ENCODE measurements at places on chromosomes 2 and 18.

GRCh38 chr2:158189526-158189925 lies 87.8 kb downstream of the UPP2 start:
- DNase-seq: no peak

DNA sequence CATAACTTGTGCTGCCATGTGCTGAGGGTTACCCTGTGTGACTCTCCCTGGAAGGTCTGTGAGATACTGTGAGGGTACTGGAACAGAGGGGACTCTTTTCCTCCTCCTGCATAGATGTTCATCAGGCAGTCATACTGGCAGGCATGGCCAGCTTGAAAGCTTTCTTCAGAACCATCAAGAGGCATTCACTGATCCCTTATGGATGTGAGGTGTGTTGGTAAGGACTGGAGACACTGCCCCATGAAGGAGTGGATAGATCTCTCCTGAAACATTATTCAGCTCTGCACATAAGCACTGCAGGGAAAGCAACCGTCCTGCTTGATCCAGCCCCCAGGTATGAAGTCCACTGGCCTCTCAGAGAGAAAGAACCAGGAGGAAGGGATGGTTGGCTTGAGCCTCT lies 176.6 kb upstream of the ARL4C start:
- no peak for DNase-seq

DNA sequence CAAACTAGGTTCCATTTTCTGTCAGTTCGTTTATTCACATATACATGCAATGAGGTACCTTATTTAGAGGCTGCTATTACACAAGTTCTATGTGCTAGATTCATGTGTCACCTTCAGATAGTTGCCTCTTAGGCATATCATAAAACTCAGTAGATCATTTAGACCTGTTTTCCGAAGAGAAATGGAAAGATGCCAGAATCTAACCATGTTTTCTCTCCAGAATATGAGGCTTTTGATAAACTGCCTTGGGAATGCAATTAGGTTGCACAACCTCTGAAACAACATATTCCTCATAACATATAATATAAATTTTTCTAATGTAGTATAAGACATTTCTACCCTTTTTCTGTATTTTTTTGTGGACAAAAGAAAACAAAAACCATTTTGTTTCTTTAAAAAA lies 108.1 kb downstream of the PRPF40A start:
- no peak for DNase-seq

DNA sequence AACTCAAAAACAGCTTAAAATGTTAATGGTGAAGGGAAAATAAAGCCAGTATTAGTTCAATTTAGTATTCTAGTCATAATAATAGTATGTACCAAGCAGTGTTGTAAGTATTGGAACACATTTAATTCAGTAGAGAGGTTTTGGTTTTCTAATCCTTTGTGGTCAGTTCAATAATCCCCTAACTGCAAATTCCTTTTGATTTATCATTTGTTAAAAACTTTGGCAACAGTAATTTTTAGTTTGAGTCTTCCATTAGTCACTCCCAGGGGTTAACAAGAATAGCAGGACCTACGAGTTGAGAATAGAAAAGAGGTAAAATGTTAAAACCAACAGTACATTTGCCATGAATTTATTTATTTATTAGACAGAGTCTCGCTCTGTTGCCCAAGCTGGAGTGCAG lies 10.7 kb downstream of the MRPL44 start:
- DNase-seq: no peak

DNA sequence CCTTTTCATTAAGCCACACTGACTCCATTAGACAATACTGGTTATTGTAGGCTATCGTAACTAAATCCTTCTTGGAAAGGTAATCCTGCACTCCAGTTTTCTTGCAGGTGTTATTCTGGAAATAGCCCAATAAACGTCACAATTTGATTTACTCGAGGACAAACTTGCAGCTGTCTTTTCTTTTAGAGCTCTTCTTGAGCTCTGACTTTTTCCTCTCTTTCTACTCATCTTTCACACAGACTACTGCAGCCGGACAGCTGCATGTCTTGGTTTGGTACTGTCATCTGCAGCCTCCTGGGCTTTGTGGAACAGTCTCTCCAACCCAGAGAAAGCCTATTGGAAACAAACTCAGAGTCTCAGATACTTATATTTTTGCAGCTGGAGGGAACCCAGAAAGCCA lies 23.0 kb upstream of the MSGN1 start:
- no peak for DNase-seq

GRCh38 chr2:605674-606608 lies 71.3 kb downstream of the TMEM18 start:
- no peak for DNase-seq

DNA sequence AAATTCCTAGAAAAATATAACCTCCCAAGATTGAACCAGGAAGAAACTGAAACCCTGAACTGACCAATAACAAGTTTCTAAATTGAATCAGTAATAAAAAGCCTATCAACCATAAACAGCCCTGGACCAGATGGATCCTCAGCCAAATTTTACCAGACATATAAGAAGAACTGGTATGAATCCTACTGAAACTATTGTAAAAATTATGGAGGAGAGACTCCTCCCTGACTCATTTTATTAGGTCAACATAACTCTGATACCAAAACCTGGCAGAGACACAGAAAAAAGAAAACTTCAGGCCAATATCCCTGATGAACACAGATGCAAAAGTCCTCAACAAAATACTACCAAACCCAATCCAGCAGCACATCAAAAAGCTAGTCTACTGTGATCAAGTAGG lies 11.3 kb downstream of the NT5C1B start:
- DNase-seq: no peak

DNA sequence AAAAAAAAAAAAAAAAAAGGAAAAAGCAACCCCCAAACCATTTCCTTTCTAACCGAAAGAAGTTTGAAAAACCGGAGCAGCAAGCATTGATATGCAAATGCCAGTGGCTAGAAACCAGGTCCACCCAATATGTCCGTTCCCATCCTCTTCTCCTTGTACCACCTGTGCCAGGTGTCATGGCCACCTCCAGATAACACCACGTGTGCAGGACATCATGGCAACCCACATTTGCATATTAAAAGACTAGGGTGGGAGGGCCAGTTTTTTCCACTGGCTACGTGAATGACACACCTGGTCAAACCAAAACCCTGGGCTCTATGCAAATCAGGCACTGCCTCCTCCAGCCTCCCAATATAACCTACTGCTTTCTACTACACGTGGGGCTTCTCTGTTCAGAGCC lies 303.3 kb upstream of the GULP1 start:
- no peak for DNase-seq

DNA sequence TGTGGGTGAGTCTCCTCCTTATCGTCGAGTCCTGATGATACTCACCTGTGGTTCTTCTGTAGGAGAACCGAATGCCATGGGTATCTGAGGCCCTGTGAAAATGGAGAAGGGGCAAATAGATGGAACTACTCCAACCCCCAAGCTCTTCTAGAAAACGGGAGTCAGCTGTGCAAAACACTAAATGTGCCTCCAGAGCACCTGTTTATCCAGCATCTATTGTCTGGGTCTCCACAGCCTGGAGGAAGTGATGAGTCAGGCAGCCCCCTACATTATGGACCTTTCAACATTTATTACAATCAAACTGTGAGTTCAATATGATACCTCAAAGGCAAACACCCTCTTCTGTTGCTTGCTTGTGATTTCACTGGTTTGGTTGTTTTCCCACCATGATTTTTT lies 9.8 kb upstream of the LRRFIP1 start:
- DNase-seq: no peak

DNA sequence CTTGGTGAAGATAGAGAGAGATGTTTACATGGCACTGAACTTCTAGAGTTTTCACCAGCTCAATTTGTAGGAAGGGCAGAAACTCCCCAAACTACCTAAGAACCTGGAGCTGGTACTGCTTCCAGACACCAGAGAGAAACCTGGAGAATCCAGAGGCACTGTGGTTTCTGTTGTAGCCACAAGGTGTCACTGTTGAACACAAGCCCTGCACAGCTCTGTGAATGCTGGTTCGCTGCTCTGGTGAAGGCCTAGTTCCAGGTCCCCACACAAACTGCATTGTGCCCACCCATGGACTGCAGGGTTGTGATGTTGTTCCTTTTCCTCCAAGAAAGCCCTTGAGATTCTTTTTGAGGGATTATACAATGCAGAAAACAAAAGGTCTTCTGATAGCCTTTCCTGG lies 150.5 kb upstream of the HS6ST1 start:
- DNase-seq: no peak

GRCh38 chr2:159786938-159787337 lies 11.1 kb downstream of the CD302 start:
- no peak for DNase-seq

DNA sequence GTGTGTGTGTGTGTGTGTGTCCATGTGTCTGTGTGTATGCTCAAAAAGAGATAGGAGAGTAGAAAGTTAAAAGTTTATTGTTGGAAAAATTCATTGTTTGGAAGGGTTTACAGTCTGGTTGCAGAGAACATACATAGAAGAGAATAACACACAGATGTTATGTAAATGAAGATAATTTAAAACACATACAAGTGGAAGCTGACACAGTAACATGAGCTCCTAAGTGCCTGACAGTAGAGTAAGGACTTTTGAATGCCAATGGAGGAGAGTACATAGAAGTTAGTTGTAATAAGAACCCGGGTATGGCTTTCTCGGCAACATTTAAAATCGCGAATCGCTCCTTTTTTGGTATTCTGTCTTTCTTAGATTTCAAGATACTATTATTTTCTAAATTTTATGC lies 137.0 kb upstream of the FANCL start:
- DNase-seq: no peak

DNA sequence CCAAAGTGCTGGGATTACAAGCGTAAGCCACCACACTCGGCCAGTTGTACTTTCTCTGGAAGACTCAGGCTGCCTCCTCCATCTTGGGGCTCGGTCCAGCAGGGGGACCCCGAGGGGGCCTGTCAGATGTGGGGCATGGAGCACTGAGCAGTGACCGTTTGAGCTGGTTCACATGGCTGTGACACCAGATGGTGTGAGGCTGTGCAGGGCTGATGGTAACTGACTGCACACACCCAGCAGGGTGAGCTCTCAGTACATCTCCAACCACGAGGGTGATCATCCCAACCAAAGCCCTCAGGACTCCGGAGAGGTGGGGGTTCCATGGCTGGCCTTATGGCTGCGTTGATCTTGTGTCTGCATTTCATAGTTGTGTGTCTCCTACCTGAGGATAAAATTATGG lies 63.4 kb downstream of the FAM168B start:
- no peak for DNase-seq

- DNase-seq: no peak
Observed at GRCh38 chr2:218406949-218407618, 7.4 kb downstream of the CTDSP1 start.

DNA sequence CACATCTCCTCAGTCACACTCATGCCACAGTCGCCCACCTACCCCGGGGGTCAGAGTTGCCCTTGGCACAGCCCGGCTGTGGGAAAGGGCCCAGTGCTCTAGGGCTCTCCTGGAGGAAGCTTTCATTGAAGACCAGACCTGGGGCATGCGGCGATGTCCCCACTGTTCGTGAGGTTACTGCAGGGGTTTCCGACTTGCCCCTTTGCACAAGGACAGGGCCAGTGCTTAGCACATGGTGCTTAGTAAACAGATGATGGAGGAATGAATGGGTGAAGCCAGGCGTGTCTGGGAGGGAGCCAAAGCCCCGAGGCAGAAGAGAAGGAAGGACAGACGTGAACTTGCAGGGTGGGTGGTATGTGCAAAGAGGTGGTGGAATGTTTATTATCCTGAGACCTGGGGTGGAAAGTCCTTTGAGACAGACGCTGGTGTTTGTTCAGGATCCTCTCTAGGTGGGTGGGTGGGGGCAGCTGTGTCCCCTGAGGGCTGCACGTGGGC lies 205.9 kb upstream of the ARL4C start:
- DNase-seq: no peak

GRCh38 chr2:105935063-105935462 lies 190.4 kb downstream of the NCK2 start:
- no peak for DNase-seq

DNA sequence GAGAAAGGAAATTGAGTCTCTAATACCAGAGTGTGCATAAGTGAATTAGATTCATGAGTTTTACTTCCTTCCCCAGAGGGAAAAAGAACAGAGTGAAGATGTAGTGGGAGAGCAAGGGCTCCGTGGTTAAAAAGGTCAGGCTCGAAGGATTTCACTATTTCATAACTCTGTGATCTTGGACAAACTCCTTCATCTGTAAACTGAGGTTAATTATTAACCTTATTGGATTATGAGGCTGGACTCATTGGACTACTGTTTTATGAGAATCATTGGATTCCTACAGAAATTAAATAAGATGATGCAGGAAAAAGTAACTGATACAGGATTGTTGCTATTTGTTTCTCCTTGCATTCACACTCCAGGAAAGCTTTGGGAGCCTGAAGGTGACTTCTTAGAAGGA lies 45.0 kb downstream of the SRD5A2 start:
- DNase-seq: no peak

DNA sequence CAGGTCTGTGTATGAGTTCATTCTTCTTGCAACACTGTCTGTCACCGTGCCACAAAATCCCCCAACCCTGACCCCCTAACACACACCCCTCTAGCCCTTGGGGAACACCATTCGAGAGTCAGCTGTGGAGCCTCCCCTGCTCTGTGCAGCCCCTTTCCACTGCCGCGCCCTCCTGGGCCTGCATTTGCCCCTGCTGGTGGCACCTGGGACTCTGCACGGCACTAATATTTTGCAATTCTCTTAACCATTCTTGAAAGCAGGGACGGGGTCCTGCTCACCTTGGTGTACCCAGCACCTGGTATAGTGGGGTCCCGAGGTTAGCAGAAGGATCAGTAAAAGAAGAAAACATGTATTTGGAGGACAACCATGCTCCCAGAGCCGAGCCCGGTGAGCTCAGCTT lies 124.0 kb downstream of the HDAC4 start:
- no peak for DNase-seq

- no peak for DNase-seq
Observed at GRCh38 chr2:182695776-182696175, 20.3 kb upstream of the DNAJC10 start.

DNA sequence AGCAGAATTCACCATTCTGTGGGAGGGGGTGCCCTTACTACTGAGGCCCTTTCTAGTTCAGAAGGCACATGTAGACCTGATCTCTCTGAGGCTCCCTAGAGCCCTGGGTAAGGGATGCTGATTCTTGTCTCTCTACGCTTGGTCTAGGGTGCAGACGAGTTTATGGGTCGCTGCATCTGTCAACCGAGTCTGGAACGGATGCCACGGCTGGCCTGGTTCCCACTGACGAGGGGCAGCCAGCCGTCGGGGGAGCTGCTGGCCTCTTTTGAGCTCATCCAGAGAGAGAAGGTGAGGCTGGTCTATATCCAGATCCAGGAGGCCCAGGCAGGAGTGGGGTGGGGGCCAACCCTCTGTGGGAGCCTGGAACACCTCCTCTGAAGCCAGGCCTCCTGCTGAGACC lies 147.2 kb downstream of the DYSF start:
- no peak for DNase-seq

DNA sequence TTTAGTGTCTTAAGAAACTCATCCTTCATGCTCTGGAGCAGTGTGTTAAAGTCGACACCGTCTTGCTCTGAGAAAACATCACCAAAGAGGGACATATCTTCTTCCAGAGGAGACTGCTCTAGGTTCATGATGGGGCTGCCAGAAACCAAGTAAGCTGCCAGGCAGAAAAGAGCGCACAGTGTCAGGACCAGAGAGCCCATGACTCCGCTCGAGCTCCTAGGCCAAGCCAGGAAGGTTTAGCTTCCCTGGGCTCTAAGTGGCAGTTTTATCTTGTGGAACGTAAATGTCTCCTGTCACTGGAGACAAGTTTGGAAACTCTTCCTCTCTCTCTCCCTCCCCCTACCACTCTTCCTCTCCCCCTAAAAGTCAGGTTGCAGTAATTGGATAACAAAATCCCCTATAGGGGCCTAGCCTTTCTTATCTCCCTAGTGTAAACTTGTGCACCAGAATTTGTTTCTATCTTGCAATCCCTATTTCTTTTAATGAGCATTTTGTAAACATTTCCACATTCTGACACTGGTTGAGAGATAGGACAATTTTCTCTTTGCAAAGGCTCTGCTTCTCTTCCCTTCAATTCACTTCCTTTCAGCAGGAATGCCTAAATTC lies at the start of gene BMP10:
Gene BMP10 (minus strand): TSS at position 239 of the 606 bp plus-strand sequence. CDS start 39 bp downstream, at position 200.
- no peak for DNase-seq

Data from stimulated activated CD8-positive, alpha-beta memory T cell treated with anti-CD3 and anti-CD28 coated beads, Interleukin-15, amount 100 ng/mL, for 24 hours (primary cell).